ENCODE measurements at places on chromosomes 3 and 15. TPM values are rescaled to one million over a fixed set of nuclear protein-coding genes. Genes with fewer than 3 reads are reported as not detected.

DNA sequence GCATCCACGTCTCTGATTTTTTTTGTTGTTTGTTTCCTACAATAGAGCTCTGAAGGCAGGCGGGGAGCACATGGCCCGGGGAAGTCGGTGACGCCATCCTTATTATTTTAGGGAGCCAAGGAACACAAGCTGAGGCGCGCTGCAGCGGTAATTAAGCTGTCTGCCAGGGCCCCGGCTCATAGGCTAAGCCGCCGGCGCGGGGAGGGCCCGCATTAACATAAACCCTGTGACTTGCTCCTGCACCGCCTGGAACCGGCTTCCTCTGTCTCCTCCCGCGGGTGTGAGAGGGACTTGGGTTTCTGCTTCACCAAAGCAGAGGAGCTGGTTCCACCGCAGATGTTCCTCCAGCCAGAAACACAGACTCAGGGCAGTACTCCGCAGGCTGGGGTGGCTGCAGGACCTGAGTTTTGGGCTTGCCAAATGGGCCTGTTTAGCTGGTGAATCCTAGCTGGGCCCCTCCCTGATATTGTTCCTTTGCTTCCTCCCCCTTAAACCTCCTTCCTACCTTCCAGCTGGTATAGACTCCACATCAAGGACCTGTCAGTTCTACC lies 25.3 kb downstream of the ANP32A start:
- DNase-seq = peak; percentile 93

Gene EBLN2
- total RNA-seq = 14.4 TPM

DNA sequence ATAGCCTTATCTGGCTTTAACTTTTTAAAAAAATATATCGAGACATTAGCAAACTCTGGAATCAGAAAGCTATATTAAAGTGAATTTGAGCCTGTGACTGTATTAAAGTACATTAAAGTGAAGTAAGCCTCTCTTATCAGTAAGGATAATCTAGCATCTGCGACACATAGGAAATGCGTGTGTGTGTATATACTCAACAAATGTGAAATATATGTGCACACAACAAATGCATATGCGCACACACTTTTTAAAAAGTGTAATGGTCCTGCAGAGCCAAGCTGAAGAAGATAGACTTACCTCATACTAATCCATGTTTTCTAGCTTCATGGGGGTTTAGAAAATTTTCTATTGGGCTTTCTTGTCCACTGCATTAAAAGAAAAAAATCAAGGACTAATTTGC lies 437.1 kb downstream of the ZIC1 start:
- no peak for DNase-seq

- DNase-seq = no peak
These were observed 5.9 kb downstream of the DUOX2 start for GRCh38 chr15:45107941-45108630.

- DNase-seq = no peak
These were observed 62.0 kb downstream of the TLE3 start for GRCh38 chr15:70035719-70036077.
